ENCODE measurements at places on chromosomes 7 and 10.

GRCh38 chr7:99210265-99210970, 2.5 kb upstream of the KPNA7 start:
- no peak for DNase-seq

- DNase-seq: no peak
Observed at GRCh38 chr7:132441935-132442334, 134.3 kb downstream of the PLXNA4 start.

DNA sequence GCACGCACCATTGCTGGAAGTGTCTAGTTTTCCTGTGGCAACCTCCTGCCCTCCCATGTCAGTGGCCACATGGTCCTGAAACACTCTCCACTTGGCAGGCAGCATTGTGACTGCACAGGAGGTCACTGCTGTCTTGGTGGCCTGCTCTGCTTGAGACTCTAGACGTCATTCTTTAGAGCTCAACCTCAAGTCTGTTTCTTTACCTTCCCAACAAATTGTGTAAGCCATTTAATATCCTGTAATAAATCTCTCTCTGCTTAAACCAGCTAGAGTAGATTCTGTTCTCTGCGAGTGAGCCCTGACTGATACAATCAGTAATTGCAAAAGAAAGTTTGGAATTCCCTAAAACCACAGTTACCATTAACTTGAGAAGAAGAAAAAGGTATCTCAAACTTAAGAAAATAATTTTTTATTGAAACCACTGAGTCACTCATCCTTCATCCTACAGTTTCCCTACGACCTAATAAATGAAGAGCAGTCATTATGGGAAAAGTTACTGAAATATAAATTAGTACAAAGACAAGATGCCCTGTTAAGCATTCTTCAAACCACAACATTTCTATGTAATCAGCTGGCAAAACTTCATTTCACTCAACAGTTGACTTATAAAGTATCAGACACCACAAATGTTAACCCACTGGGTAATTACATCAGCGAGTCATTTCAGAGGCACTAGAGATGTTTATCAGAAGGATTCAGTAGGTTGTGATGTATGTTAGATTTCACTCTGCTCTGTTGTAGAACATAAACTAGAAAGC, 18.0 kb downstream of the SLC25A13 start:
- no peak for DNase-seq

DNA sequence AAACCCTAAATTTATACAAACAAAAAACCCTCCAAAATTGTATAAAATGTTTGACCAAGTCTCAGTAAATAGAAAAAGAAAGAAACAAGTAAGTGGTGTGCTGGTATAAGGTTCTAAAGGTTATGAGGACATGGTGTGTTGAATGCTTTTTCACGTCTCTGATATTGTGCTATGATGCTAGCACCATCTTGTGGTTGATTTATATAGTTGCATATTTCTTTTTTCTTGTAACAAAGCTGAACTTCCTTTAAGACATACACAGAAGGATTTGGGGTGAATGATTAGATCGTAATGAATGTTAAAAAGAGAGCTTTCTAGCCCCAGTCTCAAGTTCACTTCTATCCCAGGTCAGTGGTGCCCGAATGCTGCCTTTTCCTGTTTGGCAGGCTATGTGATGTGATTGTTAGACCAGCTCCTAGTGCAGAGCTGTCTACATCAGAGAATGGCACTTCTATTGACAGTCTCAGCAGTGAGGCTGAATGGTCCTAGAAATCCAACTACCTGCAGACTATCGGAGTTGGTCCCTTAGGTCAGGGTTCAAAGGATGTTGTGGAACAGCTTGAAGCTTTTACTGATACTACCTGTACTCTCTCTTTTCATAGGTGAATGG, 25.0 kb downstream of the VTI1A start:
- DNase-seq: no peak

DNA sequence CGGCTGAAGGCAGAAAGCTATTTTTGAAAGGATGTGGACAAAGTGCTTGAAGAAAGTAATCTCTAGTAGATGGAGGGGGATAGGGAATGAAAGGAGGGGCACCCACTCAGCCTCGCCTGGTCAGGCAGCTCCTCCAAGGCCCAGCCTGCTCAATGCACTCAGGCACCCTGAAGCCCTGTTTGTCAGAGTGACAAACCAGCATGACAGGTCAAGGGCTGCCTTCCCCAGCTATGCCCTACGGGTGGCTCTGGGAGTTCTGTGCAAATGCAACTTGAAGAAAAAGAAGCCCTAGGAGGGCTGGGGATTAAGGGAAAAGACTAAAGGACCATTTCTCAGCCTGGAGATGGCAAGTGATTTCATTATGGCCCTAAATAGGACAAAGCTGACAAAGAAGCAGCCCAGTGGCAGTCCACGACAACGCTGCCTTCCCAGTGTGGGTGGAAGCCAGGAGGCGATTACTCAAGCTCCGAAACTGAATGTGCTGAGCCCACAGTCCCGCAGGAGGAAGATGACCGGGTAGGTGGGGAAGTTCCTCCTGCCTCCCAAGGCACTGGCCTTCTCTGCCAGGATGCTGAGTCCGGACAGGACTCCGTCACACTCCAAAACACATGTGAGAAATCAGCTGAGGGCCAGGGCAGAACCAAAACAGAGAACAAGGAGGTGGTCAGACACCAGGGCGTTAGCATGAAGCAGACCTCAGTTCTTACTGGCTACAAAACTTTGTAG, 16.3 kb downstream of the LIPA start:
- DNase-seq: no peak
